ENCODE measurements at places on chromosomes 2 and 18.
A peak's percentile ranks its signal among the peaks of the same experiment; 100 is the strongest.

DNA sequence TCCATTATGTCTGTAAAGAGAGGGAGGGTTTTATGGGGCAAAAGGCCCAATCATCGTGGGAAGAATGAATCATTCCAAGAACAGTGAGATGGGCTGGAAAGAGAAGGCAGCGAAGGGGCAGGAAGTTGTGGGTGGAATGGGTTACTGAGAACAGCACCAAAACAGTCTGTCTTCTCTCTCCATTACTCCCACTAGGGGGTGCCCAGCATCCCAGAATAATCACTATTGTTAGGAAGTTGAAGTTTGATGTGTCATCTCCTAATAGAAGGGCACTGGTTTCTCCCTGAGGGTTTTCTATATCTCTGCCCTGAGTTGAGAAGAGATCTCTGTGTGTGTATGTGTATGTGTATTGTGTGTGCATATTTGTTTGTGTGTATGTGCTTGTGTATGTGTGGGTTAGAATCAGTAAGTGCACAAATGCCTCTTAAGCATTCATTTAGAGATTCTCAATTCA, 76.6 kb upstream of the MAP4K3 start:
- peak; percentile 68 for DNase-seq

DNA sequence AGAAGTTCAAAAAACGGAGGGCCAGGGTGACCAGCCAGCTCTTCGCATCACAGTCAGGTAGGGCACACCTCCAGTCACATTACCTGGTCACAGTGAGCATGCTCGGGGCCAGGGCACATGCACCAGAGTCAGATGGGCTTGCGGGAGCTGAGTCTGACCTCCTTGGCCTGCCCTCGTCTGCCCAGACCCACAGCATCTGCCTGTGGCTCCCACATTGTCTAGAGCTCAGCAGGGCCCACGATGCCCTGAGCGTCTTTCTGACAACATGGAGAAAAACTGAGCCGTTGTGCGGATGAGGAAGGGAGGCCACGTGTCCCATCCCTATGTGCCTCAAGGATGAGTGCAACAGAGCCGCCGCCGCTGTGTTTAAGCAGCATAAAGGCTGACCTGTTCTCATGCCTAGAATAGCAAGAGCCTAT, 37.6 kb downstream of the CRACDL start:
- DNase-seq = no peak

DNA sequence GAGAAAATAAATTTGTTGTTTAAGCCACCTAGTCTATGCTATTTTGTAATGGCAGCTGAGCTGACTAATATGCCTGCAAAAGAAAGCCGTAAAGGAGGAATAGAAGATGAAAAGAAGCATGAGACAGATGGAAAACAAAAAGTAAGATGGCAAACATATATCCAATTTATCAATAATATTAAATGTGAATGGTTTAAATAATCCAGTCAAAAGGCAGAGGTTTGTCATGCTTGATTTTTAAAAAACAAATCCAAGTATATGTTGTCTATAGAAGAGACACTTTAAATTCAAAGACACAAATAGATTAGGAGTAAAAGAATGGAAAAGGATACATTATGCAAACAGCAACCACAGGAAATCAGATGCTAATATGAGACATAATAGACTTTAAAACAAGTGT, 35.4 kb upstream of the EMILIN2 start:
- DNase-seq = no peak

DNA sequence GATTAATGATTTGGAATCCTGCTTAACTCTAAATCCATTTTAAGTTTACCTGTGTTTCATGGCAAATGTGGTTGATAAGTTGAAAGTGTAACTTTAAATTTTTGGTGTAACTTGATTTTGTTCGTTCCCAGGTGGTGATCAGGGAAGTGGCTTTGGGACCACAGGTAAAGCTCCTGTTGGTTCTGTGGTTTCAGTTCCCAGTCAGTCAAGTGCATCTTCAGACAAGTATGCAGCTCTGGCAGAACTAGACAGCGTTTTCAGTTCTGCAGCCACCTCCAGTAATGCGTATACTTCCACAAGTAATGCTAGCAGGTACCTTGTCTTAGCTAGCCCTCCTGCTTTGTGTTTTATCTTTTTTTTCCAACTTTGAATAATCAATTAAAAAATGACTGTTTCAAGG, 62.8 kb downstream of the AGFG1 start:
- no peak for DNase-seq

DNA sequence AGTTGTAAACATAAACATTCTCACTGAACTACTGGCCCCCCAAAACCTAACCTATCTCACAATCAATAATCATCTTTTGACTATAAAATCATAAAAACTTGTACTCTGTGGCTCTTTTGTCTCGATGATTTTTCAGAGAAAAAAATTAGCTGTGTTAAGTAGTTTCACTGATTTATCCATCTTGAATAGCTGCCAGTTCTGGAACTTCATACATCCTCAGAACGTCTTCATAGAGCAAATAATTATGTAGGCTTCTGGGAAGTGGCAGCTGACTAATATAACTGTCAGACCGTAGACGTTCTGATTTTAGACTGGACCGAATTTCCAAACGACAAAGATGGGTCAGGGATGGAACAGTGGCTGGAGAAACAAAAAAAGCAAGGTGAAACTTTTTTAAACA, 97.3 kb upstream of the CHAC2 start:
- DNase-seq = no peak

DNA sequence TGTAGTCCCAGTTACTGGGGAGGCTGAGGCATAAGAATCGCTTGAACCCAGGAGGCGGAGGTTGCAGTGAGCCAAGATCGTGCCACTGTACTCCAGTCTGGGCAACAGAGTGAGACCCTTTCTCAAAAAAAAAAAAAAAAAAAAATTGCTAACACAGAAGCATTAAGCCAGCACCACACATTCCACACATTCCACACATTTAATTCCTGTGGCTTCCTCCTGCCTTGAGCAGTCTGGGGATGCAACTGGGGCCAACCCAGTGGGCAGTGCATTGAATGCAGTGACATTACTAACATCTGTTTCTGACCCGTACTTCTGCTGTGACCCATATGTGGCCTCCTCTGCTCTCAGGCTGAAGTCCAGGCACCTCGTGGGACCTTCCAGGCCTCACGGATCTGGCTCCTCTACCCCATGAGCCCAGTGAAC, 107.0 kb downstream of the BCL2L11 start:
- DNase-seq = no peak

DNA sequence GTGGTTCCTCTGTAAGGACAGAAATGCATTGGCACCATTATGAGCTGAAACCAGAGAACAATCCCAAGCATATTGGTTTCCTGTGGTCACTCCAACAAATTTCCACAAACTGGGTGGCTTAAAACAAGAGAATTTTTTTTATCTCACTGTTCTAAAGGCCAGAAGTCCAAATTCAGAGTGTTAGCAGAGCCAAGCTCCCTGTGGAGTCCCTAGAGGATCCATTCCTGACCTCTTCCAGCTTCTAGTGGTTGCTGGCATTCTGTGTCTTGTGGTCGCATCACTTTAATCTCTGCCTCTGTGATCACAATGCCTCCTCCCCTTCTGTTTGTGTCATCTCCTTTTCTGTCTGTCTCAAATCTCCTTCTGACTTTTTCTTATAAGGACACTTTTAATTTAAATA, 380.3 kb downstream of the NYAP2 start:
- no peak for DNase-seq

All from globus pallidus (tissue), 1 donor.